ENCODE measurements at places on chromosomes 1 and 21.
A peak's percentile ranks its signal among the peaks of the same experiment; 100 is the strongest.

DNA sequence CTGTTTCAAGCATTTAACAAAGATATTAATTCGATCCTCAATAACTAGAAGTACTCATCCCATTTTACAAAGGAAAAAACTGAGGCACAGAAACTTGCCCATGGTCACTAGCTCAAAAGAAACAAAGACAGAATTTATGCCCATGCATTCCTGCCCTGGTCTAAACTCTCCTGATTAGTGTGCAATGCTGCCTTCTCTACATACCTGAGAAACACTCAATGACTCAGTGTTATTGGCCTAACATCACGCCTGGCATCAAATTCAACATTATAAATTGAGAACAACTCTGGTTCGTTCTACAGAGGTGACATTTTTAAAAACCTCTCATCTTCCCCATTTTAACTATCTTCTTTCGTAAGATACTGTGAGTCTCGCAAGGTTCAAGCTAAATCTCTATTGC, 5.2 kb downstream of the APP start:
- no peak for DNase-seq

- no peak for DNase-seq
These were observed 17.8 kb upstream of the MYCL start for GRCh38 chr1:39919545-39919944.

GRCh38 chr1:150161747-150162581, 12.2 kb downstream of the PLEKHO1 start:
- DNase-seq = no peak

DNA sequence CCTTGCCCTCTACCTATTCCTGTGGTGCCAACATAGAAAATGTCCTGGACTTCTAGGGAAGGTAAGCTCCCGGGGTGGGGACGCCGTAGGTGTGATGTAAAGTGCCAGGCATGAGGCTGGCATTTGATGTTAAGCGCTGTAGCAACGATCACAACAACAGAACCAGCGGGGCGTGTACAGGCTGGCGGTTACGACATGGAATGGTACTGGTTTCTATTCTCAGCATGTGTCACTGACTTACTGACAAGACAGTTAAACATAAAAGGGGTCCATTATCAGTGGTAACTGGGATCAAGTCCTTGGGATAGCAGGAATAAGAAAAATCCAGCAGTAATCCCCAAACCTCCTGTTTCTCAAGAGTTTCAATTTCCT, 58.9 kb downstream of the TGFBR3 start:
- no peak for DNase-seq

DNA sequence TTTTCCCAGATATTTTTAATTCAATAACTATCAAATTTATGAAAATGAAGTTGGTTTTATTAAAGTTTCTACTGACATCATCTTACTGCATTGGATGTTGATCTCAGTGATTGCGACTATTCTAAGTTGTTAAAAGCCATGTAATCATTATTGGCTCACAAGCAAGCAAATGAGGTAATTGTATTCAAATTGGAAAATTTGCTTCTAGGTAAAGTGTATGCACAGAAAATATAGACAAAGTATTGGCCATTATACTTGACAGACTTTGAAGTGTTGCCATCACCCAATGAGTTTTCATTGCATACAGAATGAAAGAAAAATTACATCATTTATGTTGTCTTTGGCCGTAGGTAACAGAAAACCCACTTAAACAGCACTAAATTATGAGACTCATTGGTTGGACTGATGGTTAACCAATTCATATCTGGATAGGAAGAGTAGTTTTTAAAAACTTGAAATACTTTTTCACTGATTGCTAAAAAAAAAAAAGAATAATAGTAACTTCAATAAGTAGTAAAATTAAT, 299.2 kb downstream of the USP25 start:
- no peak for DNase-seq

- peak; percentile 71 for DNase-seq
These were observed 49.7 kb downstream of the RASSF5 start for GRCh38 chr1:206556750-206557635.

GRCh38 chr1:216153130-216153529, 270.1 kb downstream of the USH2A start:
- no peak for DNase-seq

DNA sequence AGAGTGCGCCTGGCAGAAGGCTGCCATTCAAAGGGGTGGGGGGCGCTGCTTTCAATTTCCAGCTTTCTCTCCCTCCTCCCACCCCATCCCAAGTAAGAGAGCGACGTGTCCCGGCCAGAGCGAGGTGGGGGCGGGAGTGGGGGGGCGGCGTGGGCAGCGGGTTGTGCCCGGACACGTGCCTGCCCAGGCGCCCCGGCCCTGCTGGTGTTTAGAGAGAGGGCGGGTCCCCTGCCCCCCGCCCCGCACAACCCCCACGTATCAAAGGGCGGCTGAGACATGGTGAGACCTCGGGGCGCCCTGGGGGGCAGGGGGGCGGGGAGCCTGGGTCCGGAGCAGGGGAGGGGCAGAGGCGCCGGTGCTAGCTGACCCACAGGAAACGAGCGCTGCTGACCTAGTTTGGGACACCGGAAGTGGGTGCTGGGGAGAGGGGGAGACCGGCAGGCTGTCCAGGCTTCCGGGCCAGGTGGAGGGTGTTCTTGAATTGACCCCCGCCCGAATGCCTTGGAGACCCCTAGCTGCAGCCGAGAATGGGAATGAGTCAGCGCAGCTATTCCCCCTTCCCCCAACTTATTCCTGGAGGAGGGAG, 1.3 kb downstream of the ZBTB7B start:
- DNase-seq = no peak

DNA sequence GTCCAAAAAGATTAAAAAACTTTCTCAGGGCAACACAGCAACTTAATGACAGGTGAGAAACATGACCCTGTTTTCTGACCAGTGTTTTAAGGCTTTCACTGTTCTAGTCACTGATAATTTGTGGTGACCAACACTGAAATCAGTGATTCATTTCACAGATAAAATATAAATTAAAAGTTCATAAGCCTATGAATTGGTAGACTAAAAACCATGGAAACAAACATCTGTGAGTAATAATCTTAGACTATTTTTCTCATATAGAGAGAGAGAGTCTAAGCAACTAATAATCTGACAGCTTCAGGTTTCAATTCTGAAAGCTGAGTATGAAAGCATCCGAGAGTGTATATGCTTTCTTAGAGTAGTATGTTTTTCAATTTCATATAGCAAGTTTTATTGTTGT, 536.9 kb downstream of the ADGRL2 start:
- no peak for DNase-seq

- DNase-seq = no peak
These were observed 31.8 kb upstream of the CDC14A start for GRCh38 chr1:100320311-100321099.

DNA sequence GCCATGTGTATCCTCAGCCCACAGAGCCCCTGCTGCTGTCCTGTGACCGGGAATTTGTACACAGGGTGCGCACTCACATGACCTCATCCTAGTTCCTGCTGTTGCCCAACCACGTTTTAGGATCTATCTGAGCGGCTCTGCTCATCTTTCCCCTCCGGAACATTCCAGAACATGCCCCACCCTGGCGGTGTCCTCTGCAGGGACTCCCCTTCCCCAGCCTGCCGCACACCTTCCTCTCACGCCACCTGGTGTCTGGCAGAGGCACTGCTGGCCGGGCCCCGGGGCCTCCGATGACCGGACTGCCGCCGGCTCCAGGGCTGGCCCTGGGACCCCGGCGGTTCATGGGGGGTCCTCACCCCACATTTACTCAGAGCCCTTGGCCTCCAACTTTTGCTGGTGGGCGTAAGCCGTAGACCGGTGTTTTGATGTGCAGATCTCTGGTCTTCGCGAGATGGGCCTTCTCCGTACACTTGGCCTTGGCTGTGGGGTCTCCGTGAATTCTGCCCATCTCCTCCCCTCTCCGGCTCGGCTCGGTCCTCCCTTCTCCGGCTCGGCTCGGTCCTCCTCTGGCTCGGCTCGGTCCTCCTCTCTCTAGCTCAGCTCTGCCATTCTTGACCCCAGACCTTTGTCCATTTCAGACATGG, 29.5 kb downstream of the ARHGEF16 start:
- DNase-seq = peak; percentile 8

- DNase-seq = no peak
These were observed 38.2 kb upstream of the NID1 start for GRCh38 chr1:236103059-236103458.

DNA sequence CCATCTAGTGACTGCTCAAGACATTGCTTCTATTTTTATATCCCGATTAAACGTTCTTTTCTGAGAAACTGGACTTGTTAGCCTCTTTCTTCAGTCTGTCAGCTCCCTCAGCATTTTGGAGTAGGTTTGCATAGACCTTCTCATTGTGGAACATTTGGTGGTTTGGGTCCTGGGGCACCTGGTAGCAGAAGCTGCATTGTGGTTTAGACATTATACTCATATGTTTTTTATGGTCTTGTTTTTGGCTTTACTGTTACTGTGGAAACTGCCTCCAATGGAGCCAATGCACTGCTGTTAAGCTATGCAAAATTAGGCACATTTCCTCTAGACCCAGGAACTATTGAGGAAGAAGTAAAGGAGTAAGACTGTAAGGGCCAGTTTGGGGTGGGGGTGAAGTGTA, 36.7 kb upstream of the LRRC8B start:
- no peak for DNase-seq

DNA sequence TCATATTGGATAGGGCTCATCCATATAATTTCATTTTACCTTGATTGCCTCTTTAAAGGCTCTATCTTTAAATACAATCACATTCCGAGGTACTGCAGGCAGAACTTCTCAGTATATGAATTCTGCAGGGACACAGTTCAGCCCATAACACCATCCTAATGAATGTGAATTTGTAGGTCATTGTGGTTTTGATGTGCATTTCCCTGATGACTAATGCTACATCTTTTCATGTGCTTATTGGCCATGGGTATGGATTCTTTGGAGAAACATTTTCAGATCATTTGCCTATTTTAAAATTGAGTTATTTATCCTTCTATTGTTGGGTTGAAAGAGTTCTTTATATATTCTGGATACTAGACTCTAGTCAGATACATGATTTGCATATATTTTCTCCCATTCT, 9.6 kb upstream of the RPS6KC1 start:
- DNase-seq = no peak

- DNase-seq = no peak
These were observed 6.8 kb upstream of the TRABD2B start for GRCh38 chr1:48003741-48004531.

GRCh38 chr1:6588128-6588892, 8.5 kb downstream of the ZBTB48 start:
- no peak for DNase-seq

- no peak for DNase-seq
These were observed 105.0 kb upstream of the ADGRL2 start for GRCh38 chr1:81695741-81696140.

DNA sequence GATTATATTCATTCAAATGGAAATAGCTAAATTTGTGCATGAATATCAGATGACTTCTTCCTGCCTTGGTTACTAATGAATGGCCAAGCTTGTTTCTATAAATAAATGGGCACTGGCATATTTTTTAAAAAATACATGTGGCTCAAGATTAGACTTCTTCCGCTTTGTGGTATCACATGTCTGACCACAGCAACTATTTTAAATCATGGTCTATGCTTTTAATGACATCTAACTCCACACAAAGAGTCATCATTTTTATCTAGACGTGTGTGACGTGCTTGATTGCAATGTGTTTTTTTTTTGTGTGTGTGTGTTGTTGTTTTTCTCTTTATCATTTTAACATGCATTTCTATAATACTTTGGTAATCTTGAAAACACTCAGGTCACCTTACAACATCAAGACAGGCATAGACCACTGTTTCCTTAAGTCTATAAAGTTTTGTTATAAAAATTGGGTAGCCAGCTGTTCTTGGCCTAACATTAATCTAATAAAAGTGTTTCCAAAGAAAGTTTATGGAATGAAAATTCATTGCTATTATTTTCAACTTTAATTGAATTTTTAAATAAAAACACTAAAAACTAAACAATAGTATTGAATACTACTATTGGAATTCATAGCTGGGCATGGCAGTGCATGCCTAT, 29.5 kb downstream of the RGS1 start:
- DNase-seq = no peak

DNA sequence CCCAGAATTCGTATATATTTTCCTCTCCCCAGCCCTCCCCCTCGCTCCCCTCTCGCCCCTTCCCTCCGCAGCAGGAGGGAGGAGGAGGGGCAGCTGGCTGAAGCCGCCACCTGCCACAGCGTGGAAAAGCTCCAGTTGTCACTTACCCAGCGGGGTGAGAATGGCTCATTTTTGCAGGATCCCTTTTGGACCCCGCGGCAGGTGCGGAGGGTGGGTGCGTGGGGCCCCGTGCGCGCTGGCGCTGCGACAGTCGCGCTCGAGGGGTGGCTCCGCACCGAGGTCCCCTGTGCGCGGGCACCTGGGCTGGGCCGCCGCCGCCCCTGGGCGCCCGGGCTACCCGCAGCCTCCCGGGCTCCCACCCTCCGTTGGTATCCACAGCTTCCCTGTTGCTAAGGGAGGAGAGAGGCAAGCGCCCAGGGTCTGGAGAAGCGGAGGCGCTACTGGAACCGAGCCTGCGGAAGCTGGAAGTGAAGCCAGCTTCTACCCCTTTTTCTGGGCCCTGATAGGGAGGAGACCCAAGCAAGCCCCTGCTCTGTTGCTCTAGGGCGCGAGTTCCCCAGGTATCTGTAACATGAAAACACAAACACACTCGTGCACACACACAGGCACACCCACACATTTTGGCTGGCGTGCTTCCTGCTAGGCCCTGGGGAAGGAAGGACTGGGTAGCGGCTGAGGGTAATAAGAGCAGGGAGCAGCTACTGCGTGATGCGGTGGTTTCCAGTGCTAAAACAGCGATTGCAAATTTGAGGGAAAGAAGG, at the start of gene ERICH3:
ERICH3 (minus strand) TSS at position 442 of the 761 bp plus-strand sequence; CDS start at position 169, 273 bp downstream.
- DNase-seq = no peak

DNA sequence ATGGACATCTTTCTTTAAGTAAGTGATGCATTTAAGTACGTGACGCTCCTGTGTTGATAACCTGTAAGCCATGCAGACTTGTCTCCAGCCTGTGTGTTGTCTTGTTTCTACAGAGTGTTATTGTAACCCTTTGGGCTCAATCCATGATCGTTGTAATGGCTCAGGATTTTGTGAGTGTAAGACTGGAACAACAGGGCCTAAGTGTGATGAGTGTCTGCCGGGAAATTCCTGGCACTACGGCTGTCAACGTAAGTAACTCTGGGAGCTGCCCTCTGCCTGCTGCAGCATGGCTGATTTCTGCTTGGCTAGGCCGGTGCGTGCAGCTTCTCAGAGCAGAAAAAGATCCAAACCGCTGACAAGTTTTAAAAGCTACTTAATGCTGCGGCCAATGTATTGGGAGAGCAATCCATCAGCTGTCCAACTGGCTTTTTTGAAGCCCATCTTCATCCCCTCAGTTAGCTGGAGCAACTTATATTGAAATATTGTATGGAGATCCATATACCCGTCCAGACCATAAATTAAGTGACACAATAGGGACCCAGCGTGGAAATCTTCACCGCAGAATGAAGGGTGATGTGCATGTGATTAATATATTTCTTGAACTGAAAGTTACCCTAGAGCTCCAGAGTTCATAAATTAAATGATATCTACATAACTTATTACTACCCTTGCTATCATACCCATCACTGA, 295.9 kb downstream of the NTNG1 start:
- DNase-seq = no peak

All from stimulated activated CD4-positive, alpha-beta T cell treated with anti-CD3 and anti-CD28 coated beads, Interleukin-12 subunit alpha, Interleukin-12 subunit beta, amount 100 ng/mL, for 24 hours (primary cell).